ENCODE measurements at places on chromosomes 2 and 18.

DNA sequence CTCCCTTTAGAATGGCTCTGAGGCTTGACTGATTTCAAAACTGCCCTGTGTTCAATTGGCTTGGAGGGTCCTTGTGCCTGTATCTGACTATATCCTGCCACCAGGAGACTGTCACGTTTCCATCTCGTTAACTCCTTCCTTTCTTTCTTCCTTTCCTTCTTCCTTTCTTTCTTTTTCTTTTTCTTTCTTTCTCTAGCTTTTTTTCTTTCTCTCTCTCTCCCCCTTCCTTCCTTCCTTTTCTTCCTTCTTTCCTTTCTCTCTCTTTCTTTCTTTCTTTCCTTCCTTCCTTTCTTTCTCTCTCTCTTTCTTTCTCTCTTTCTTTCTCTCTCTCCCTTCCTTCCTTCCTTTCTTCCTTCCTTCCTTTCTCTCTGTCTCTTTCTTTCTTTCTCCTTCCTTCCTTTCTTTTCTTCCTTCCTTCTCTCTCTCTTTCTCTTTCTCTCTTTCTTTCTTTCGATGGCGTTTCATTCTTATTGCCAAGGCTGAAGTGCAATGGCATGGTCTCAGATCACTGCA lies 38.1 kb upstream of the EML6 start:
- no peak for DNase-seq

- DNase-seq = no peak
These were observed 122.7 kb upstream of the RIOK3 start for GRCh38 chr18:23330423-23330822.

- no peak for DNase-seq
These were observed 898.8 kb upstream of the DDX18 start for GRCh38 chr2:116915673-116916072.

DNA sequence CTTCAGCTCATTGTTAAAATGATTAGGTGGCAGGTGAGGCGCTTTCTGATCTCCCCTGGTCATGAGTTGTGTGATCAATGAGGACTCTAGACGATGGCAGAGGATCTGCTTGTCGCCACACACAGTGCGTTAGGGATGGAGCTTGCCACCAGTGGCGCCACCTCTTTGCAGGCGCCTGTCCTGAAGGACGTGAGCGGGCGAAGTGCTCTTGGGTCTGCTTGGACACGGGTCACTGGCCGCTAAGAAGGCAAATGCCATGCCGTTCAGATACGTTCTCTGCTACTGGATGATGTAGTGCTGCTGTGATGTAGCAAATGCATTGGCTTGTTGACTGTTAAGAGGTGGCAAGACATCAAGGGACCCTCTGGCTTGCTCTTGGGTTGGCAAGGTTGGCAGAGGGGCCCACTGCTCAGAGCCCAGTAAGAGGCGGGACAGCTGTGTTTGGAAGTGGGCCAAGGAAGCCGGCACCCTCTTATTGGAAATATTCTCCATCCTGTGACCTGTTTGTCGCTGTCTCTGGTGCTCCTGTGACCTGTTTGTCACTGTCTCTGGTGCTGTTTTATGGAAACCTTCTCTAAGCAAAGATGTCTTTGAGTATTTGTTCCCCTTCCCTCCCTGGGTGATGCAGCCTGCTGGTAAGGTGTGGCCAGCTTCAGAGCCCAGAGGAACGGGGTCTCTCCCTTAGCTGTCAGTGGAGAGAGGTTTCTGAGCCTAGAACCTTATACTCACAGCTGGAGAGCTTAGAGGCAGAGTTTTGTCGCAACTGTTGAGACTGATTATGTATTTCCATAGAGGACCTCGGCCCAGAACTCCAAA lies 14.6 kb downstream of the LDLRAD4 start:
- DNase-seq = no peak

GRCh38 chr2:211373203-211373602 lies 816.8 kb downstream of the CPS1 start:
- no peak for DNase-seq

- no peak for DNase-seq
These were observed 10.7 kb downstream of the GPR45 start for GRCh38 chr2:105252271-105252670.

- peak; percentile 57 for DNase-seq
These were observed 105.1 kb upstream of the NCKAP5 start for GRCh38 chr2:133673305-133673905.

- DNase-seq = no peak
These were observed 194.3 kb downstream of the PLCL1 start for GRCh38 chr2:197998702-197999101.

- DNase-seq = no peak
These were observed 104.3 kb downstream of the USP40 start for GRCh38 chr2:233462202-233462785.
